ENCODE measurements at places on chromosomes 11 and 22.

DNA sequence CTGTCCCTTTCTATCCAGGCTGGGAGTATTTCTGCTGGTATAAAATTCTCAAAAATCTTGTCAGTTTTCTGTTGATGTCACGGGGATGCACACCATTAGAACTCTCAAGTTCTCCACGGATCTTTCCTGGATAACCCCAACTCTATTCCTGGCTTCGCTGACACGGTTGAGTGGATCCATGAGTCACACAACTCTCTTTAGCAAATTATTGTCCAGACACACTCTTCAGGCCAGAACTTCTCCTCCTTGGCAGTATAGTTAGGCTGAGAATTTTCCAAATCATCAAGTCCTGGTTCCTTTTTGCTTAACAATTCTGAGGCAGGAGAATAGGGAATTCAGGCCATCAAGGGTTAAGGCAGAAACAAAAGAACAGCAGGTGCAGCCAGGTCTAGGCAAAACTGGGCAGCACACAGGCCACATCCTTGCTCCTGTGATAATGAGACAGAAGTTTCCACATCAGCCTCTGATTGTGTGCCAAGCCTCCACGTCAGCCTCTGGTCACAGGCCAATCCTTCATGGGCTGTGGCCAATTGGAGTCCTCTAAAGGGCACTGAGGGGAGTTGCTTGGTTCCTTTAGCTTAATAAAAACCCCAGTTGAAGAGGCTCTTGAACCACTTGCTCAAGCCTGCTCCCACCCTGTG is 5.7 kb upstream of the ACAT1 start:
- no peak for DNase-seq

- DNase-seq = no peak
These were observed 13.9 kb upstream of the TP53AIP1 start for GRCh38 chr11:128956401-128957201.

DNA sequence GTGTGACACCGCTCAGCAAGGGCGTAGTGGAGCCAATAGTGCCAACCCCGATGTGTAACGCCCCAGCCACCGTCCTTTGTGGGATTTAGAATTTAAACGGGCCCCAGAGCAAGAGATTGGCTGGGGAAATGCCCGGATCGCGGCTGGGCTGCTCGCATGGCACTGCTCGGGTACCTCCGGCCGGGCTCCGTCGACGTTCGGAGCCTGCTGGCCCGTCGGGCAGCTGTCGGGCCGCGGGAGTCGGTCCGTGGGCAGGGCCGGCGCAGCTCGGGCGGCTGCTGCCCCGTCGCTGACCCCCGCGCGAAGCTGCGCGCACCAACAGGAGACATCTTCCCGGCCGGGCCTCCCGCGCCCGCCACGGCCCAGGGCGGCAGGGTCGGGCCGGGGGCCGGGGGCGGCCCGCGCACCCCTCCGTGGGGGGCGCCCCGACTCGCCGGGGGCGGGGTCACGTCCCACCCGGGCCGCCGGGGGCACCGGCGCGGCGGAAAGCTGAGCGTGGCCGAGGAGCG is 1.3 kb upstream of the KDM2A start:
- no peak for DNase-seq

GRCh38 chr11:23976841-23977271 is 520.0 kb upstream of the LUZP2 start:
- DNase-seq = no peak

GRCh38 chr11:64035576-64035975 is at the start of gene FLRT1:
TSS of gene FLRT1 (plus strand) at chr11:64035931. CDS start at chr11:64116268, 80,337 bp downstream.
- DNase-seq = no peak
